ENCODE measurements at places on chromosomes 2 and 18.

DNA sequence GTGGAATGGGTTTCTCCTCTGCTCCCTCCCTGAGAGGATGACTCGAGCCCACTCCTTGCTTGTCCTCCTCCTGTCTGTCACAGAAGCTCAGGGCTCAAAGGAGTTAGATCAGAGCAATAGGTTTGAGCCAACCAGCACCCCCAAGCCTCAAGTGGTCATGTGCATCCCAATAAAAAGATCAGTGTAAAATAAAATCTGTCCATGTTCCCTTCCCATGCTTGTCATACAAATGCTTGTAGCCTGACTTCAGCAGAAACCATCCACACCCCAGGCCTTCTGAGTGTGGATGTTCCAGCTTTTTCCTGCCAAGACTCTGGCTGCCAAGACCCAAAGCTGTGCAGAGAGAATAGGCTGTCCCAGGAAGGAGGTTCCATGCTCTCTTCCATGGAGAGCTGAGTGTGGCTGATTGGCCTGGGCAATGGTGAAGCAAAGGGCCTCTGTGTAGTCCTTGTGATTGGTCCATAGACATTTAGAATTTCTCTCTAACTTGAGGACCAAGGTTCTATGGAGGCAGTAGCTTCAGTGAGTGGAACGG, 67.4 kb downstream of the GYPC start:
- DNase-seq = no peak

GRCh38 chr2:137834760-137835379, 129.4 kb upstream of the HNMT start:
- DNase-seq = no peak

GRCh38 chr2:46041434-46041833, 255.8 kb upstream of the EPAS1 start:
- DNase-seq = no peak

DNA sequence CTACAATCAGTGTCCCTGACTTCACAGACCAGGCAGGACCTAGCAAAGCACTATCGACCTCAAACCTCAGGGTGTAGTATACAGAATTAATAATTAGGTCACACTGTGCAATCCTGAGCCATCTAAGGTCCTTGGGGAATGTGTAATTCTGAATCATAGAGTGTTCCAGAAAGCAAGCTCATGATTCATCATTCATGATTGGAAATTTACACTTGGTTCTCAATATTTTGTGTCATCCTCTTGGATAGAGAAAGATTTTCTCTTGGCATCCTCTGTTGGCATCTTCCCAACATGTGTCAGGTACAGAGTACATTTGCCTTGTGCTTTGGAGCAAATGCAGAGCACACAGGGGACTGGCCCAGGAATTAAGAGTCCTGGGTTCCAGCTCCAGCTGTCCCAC, 245.0 kb upstream of the NT5C1B start:
- no peak for DNase-seq

DNA sequence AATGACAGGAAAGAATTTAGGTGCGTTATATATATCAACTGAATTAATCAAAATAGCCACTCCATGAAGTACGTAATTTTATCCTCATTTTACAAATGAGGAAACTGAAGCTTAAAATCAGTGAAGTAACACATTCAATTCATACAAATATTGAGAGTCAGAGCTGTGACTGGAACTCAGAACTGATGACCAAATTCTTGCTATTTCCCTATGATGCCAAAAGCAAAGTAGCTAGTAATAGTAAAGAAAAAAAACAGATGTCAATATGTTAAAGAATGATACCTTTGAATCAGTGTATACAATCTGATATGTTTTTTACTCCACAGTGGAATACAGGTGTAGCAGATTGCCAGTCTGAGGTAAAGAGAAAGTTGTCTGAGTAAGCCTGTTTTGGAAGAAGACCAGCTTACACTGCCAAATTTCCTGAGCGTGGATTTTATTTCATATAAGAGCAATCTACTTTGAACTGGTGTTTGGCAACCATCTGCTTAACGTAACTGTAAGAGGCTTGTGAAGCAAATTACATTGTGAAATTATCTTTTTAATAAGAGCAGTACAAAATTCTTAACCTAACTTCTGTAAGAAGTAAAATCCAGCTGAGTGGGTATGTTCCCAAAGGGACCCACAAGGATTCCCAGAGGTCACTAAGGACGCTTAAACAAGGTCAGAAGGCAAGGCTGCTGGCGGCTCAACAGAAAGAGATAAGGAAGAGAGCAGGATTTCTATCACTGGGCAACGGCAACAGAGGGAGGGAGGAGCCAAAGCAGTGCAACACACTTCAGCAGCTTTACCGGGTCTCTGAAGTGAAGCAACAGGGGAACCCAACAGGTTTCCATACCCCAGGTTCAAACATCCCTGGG, 85.6 kb downstream of the IKZF2 start:
- no peak for DNase-seq

- DNase-seq = no peak
These were observed 153.1 kb upstream of the THUMPD2 start for GRCh38 chr2:39932198-39932597.

GRCh38 chr2:85174943-85175342, 41.8 kb downstream of the TCF7L1 start:
- no peak for DNase-seq

GRCh38 chr2:85239102-85239501, 88.7 kb downstream of the TGOLN2 start:
- no peak for DNase-seq

DNA sequence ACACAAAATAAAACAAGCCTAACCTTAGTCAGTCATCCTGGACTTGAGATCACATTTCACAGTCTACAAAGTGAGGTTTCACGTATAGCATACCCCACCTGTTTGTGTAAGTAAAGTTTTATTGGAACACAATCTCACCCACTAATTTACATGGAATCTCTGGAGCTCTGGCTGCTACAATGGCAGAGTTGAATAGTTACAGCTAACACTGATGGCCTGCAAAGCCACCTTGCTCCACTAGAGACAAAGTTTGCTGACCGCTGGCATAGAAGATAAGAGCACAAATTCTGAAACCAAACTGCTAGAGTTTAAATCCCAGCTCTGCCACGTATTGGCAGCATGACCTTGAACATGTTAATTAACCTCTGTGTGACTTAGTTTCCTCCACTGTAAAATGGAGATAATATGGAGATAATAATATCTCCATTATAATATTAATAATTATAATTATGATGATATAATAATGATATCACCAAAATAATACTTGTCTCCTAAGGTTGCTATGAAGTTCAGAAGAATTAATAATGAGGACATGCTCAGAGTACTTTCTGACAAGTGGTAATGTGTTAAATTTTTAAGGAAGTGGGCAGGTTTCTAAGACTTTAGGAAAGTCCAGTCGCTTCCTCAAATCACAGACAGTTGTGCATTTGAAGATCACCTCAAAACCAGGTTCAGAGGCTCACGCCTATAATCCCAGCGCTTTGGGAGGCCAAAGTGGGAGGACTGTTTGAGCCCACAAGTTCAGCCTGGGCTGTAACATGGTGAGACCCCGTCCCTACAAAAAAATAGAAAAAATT, 204.6 kb downstream of the SH3RF3 start:
- DNase-seq = no peak

DNA sequence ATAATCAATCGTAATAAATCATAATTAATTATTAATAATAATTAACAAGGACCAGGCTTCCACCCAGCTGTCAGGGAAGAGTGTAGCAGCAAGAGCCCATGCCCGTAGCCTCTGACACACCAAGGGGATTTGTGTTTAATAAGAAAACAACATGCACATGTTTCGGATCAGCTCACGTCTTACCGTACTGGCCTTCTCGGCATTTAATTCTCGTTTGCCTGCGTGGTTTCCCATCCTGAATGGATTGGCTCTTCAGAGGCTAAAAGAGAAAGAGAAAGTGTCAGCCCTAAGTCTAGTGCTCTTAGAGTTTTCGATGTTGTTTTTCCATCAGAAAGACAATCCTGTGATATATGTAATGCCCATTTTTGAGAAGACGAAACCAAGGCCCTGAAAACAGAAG, 27.6 kb downstream of the MBP start:
- no peak for DNase-seq

DNA sequence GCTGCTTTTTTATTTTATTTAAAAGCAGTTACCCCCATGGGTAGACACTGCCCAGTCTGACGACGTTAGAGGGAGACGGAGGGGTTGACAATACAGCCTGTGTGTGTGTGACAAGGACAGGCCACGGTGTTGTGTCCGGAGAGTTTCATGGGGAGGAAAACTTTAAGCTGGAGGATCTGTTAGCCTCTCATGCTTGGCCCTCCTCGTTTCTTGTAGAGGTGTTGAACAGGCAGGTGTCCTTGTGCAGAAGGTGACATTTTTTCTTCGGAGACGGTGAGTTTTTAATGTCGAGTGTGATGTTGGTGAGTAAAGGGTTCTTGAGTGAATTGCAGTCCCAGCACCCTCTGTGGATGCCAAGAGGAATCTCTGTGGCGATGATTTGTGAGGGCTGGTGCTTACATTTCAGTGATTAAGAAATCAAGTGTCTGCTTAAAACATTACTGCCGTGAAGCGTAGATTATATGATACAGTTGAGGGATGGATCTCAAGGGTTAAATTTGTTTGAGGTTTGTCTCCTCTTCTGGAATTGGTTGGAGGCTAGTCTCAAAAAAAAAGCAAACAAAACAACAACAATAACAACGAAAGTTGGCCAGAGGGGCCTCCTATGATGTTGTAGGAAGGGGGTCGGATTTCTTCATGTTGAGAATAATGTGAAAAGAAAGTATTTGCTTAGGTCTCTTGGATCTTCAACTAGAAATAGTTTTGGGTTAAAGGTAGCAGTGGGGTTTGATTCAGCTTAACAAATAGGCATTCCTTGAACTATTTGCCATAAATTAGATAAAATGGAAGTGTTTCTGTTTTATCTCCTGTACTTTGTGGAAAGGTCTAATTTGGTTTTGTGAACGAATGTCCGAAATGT, 1.6 kb downstream of the NCOA1 start:
- DNase-seq = no peak

DNA sequence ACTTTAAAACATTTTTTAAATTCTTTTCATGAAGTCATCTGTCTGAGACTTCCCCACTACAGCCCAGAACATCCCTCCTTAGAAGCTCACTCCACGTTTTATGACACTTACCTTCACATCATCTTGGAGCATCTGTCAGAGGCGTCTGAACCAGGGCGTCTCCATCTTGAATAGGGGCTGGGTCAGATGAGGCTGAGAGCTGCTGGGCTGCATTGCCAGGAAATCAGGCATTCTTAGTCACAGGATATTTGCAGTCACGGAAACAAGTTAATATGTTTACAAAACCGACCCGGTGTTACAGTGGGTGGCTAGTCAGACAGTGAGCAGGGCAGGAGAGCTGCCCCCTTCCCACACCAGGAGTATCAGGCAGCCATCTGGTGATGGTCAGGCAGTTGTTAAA, 456.5 kb downstream of the FBXO15 start:
- no peak for DNase-seq

GRCh38 chr2:218395456-218395825, 4.2 kb upstream of the CTDSP1 start:
- no peak for DNase-seq

GRCh38 chr2:213232649-213233437, 51.4 kb upstream of the SPAG16 start:
- peak; percentile 83 for DNase-seq

DNA sequence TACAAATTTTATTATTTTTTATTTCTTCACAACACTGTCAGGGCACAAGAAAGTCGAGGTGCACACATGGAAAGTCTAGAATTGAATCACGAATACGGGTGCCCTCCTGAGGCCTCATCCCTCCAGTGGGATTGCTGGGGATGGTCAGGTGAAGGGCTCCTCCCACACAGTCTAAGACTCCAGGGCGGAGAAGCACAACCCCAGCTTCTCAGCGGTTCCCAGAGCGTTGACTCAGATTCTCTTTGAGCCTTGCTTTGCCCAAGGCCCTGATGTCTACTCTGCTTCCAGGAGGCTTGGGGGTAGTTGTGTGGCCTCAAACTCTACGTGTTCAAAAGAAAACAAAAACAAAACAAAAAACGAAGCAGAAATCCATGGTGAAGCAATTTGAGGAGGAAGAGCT, 108.4 kb downstream of the LYPD6B start:
- DNase-seq = no peak

DNA sequence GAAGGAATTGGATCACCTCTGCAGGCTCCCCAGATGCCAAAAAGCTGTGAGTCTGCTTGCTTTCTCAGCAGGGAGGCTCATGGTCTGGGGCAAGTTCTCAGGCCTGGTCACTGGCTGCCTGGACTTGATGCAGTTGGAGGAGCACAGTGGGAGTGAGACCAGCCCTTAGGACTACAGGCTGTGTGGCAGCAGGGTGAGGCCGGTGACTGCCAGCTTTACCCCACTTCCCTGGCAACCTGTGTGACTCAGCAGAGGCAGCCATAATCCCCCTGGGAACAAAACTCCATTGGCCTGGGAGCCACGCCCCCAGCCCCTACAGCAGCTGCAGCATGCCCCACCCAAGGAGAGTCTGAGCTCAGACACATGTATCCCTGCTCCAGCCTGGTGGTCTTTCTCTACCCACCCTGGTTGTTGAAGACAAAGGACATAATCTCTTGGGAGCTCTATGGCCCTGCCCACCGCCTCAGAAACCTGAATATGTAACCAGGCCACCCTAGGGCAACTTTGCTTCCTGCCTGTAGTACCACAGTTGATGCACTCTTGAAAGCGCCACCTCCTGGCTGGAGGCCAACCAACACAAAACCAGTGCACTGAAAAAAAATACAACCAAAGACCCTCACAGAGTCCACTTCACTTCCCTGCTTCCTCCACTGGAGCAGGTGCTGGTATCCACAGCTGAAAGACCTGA, 106.8 kb upstream of the SPATS2L start:
- DNase-seq = no peak

All from GM06990 (cell line).